GM18507 (cell line): ENCODE measurements at places on chromosomes 6 and 20.

GRCh38 chr6:24949020-24949569, 13.3 kb upstream of the RIPOR2 start:
- DNase-seq = peak; percentile 49

DNA sequence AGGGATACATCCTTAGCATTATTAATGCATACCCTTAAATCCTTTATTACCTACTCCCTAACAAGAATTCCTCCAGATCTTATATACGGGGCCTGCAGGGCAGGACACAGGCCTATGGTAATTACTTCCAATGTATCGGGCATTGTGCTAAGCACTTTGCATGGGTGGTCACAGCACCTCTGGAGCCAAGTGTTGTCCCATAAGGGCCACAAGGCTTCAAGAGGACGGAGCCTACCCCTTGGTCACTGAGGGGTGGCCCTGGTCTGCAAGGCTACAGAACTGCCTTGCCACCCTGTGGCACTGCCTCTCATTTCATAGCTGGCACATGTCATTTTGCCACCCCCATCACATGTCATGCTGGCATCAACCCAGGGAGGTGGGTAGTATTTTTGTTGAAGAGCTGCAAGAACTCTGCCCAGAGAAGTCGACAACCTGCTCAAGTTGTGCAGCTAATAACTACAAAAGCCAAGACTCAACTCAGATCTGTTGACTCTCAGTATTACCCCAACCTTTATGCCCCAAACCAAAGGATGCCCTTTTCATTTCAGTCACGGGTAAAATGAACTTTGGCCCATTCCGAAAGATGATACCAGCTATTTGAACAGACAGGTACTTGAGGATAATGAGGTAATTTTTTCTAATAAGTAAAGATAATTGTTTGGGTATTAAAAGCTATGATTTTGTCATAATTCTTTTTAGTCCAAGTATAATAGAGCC, 144.1 kb upstream of the AKAP12 start:
- no peak for DNase-seq

DNA sequence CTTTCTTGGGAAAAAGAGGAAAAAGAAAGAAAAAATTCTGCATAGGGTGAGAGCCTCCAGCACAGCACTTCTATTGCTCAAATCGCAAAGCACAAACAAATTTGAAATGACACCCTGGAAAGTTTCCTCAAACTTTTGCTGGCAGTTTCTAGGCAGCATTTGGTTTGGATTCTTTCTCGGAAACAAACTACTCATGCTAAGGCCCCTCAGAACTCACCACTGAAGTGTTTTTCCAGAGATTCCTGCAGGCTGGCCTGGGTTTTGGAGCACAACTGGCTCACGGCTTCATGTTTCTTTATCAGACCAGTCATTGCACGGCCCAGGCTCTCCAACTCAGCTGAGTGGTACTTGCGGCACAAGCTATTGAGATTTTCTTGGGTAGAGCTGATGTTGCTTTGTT, 237.8 kb downstream of the SYNE1 start:
- DNase-seq = no peak

GRCh38 chr6:107689951-107690642, 134.0 kb downstream of the SCML4 start:
- DNase-seq = no peak

DNA sequence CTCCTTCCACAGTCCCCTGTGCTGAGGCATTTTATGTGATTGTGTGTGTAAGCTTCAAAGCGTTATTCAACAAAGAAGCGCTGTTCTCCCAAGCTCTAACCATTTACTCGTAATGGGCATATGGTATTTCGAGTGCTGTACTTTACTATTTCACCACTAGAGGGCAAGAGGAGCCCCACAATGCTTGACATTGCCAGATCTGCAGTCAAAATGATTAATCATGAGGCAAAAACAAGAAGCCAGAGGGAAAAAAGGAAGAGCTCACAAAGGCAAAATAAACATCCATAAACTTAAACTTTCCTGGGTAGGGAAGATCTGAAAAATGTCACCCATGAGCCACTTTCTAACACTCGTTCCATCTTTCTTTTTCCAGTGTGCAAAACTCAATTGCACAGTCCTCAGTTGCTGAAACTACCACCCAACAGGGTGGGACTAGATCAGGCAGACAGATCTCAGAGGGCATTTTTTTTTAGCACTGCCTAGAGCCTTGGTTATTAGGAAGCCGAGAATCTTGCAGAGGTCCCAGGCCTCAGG, 215.0 kb upstream of the PLCB4 start:
- DNase-seq = peak; percentile 2

DNA sequence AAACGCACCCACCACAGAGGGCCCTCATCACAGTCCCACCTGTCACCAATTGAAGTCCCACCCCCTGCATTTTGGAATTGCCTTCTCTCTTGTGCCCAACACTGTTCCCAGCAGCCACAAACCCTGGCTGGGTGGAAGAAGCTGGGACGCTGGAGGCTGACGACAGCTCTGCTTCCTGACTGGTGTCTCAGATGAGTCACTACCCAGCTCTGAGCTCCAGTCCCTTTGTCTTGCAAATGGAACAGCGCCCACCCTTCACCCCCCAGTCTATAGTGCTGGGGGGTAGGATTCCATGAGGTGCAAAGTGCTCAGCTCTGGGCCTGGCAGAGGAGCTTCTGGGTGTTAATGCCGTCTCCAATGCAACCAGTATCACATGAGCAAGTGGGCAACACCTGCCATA, 85.3 kb downstream of the DLGAP4 start:
- DNase-seq = no peak

DNA sequence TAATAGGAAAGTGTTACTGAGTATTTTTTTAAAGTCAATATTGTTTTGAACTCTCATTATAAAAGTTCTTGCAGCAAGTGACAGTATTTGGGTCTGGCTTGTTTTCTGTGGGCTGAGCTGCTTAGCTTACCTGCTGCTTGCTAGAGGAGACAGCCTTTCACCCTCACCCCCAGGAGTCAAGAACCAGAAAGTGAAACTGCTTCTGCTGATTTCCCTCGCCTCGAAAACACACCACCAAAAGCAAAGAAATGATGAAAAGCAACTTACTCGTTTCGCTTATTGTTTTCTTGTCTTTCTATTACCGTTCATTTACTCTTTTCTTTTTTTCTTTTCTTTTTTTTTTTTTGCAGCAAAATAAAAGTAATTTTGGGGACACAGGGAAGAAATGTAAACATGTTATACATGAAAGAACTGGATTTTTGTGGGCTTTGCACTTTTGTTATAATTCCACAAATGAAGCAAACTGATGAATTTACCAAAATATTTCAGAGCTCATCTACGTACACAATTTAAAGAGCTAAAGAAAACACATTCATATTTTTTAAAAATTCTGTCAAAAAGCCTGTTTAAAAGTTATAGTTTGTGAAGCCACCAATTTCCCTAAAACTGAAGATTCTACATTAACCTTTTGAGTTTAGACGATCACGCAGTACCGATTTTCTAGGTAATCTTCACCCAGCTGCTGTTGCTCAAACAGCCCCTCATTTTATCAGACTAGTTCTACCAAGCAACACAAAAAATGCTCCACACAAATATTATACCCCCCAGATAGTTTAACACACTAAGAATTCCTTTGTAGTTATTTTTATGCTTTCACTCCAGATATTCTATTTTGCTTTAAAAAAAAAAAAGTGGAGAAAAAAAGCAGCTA, 1.7 kb downstream of the SCML4 start:
- peak; percentile 29 for DNase-seq

DNA sequence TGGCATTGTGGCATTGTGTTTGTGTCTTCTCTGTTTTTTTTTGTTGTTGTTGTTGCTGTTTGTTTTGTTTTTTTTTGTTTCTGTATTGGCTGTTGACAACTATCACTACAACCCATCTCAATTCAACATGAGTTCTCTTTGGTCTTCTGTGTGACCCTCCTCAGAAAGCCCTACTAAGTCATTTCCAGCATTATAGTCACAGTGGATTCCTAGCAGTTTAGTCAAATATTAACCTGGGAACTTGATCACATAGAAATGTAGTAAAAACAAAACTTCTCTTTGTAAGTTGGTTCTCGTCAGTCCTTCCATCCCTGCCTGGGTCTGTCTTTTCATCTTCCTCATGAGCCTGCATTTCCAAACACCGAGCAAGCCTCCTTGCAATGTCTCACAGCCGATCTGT, 16.8 kb downstream of the SLC17A2 start:
- no peak for DNase-seq

- no peak for DNase-seq
These were observed 84.1 kb downstream of the SMOC2 start for GRCh38 chr6:168525114-168525513.

GRCh38 chr6:67811239-67812037, 823.6 kb upstream of the ADGRB3 start:
- DNase-seq = no peak

- no peak for DNase-seq
These were observed 12.2 kb downstream of the RAET1G start for GRCh38 chr6:149910721-149911151.

DNA sequence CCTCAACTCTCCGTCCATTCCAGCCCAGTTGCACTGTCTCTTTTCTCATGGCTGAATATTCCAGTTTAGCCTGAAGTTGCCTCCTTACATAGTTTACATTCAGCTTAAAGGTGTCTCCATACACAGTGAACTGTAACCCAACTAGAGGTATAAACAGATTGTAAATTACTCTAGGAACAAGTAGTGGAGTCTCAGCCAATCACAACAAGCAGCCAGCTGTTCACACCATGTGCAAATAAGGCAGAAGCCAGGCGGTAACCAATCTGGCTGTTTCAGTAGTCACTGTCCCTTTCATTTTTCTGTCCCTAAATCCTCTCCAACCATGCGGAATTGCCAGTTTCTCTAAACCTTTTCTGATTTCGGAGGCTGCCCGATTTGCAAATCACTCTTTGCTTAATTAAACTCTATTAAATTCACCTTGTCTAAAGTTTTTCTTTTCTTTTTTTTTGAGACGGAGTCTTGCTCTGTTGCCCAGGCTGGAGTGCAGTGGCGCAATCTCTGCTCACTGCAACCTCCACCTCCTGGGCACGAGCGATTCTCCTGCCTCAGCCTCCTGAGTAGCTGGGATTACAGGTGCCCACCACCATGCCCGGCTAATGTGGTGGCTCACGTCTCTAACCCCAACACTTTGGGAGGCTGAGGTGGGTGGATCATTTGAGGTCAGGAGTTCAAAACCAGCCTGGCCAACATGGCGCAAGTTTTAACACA, 37.6 kb upstream of the GFOD1 start:
- no peak for DNase-seq

GRCh38 chr20:36745234-36745926, 510 bp downstream of the NDRG3 start:
- DNase-seq = no peak

DNA sequence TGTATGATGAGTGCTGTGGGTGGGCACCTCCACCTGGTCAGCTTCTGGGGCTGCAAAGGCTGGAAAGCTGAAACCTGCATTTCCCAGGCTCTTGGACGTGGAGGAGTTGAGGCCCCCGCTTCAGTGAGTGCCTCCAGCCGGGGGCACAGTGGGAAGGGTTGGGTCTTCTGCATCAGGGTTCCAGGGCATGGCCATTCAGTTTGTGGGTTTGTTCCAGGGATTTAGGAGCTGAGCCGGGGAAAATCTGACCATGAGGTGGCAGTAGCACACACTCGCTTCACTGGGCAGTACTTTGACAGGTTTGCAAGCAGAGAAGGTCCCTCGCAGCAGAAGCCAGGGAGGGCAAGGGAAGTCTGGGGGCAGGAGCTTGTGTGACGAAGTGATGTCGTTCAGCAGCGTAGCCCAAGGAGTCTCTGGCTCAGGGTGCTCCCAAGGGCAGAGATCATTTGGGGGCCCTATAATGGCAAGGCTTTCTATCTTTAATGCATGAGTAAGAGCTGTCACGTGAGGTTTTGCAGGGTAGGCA, 69.5 kb upstream of the SULF2 start:
- peak; percentile 14 for DNase-seq

DNA sequence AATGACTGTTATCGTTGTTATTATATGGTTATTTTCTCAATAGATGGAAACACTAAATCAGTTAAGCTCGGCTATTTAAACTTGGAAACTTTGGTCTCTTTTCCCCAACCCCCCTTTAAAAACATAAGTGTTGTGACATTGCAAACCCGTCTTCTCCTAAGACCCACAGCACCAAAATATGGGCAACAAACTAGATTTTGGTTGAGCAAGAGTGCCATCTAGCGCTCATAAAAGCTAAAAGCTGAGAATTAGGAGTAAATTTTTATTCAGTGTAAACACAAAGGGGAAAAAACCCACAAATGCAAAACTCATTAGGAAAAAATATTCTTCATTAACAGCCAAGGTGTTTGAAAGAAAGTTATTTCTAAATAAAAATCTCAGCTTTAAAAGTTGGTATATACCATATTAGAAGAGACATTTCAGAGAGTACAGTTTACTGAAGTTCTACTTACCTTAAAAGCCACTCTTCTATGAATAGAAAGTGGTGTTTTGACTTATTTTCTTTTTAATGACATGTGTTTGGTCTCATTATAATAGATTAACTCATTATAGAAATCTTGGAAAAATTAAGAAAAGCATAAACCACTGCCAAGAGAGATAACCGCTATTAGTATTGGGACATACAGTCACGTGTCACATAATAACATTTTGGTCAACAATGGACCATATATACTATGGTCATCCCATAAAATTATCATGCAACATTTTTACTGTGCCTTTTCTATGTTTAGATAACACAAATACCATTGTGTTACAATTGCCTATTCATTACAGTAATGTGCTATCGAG, 21.1 kb downstream of the SESN1 start:
- no peak for DNase-seq

GRCh38 chr20:63847237-63848002, 13.9 kb upstream of the ABHD16B start:
- DNase-seq = no peak

GRCh38 chr6:26476896-26477295, 19.1 kb downstream of the BTN2A1 start:
- DNase-seq = no peak

GRCh38 chr6:42522036-42522435, 41.8 kb upstream of the UBR2 start:
- DNase-seq = no peak

DNA sequence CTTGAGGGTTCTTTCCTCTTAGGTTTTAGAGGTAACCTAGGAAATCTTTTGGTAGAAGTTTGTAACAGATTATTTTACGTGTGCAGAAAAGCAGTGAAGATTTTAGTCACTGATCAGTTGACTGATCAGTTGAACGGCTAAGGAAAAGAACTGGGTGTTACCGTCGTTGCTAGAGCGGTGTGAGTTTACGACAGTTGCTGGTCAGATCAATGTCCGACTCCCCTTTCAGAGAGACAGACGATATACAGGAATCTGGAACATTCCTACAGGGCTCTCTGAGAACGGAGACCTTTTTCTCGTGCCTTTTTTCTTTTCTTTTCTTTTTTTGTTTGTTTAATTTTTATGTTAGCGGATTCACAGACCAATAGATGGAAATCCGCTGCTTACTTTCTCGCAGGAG, 132.1 kb upstream of the ZNF184 start:
- DNase-seq = no peak

- no peak for DNase-seq
These were observed 433.5 kb downstream of the PRKN start for GRCh38 chr6:162294029-162294428.

DNA sequence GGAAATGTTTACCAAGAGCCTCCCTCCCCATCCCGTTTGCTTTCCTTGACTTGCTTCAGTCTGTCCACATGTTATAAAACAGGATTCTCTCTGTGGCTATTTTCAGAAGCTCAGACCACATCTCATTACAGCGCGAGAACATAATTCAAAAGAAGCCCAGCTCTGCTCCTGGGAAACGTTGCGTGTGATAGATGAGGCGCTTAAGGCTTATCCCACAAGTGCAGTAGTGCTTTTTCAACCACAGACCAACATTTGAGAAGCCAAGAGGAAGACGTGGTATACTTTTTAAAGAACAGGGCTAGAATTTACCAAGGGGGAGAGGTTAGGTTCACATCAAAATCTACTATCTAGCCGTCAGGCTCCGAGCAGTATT, 239.5 kb downstream of the SLC24A3 start:
- no peak for DNase-seq
